ENCODE measurements at places on chromosomes 5 and 9. TPM values are rescaled to one million over a fixed set of nuclear protein-coding genes. Genes with fewer than 3 reads are reported as not detected.

- peak; percentile 48 for DNase-seq
Measured at GRCh38 chr5:16934123-16934522, 2.0 kb downstream of the MYO10 start.

DNA sequence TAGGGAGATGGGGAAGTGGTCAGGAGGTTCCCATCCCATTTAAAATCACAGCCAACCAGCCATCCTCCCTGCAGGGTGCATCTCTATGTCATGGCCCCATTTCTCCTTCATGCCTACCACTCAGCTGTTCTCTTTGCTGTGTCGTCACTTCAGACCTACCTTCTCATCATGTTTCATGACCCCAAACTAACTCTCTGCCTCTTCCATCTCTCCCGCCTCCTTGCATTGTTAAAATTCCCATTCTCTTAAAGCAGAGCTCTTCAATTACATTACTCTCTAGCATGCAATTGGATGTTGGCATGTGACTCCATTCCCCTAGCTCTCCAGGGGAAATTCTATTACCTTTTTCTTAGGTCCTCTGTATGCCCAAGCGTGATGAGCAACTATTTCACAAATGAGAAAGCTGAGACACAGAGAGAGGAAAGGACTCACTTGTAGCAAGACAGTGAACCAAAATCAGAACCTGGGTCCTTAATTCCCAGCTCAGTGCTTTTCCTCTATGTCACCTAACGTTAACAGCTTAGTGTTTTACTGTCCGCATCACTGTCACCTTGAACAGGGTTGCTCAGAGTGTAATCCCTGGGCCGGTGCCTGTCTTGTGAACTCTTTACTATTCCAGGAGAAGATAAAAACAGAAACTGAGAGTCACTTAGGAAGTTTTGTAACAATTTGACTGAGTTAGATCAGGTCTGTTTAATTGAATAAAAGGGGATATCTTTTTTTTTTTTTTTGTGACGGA, 28.1 kb downstream of the PDE6A start:
- DNase-seq, result no peak

DNA sequence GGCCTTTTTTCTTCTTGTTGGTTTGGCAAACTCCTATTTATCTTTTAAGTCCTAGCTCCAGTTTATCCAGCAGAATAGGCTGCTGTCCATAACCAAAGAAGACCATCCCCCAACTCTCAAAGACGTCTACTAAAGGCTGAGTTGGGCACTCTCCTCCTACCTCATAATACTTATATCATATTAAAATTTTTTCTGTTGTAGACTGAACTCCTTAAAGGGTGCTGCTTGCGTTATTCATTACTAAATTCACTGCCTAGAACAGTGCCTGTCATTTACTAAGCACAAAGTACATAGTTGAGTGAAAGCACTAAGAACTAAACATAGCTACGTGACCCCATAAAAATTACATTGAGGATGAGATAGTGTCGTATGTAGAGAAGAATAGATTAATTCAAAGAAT, 21.7 kb downstream of the DCP2 start:
- DNase-seq, result no peak

DNA sequence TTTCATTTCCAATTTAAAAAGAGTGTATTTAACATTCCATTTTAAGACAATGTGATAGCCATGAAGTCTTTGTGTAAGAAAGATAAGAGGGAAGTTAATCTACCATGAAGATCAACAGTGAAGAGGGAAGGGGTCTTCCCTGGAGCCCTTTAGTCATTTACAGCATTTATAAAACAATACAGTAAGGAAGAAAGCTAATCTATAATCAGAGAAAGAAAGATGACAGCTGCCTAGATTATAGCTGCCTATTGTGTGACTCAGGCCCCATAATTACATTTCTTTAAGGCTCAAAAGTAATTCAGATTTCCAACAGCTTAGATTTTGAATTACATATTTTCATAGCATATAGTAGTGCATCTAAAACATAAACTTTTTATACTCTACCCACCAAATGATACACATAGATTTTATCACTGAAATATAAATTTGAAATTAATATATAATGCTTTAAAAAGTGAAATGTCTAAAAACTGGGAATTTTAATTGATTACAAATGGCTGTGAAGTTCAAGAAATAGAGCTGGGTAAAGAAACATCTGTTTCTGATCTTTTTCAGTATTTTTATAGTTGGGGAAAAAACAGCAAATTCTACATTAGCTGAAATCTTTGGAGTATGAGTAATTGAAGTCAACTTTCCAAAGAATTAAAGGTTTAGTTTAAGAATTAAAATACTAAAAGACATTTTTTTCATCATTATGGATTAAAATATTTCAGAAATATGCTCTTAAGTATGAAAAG, 89.6 kb downstream of the RIC1 start:
- DNase-seq, result no peak

The FBXL7 gene
- not detected for total RNA-seq

The MAPK9 gene
- 42.6 TPM for total RNA-seq

GRCh38 chr5:107700481-107700880, 29.7 kb upstream of the EFNA5 start:
- no peak for DNase-seq

GRCh38 chr5:119218830-119219782, 136.7 kb upstream of the TNFAIP8 start:
- no peak for DNase-seq

The SPAAR gene
- total RNA-seq, result not detected

The NADK2 gene
- total RNA-seq, result 11.0 TPM

DNA sequence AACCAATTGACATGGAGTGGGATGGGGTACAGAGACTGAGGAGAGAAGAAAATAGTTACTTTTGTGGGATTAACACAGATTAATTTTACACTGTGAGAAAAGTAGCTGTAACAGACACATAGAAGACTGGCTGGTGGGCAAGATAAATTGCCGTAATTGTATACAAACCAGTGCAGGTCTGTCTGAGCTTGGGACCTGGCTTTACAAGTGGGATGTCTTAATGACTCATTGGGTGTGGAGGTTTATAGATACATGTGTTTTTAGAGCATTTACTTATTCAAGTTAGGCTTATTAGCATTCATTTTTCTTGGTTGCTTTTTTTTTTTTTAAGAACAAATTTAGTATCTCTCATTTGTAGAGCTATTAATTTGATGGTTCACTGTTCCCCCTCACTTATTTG, 37.5 kb downstream of the SLC44A1 start:
- no peak for DNase-seq

- DNase-seq, result no peak
Measured at GRCh38 chr5:88393042-88393441, 124.4 kb upstream of the TMEM161B start.

The NUTM2F gene
- not detected for total RNA-seq

The ABITRAM gene
- total RNA-seq, result 9.2 TPM

GRCh38 chr5:42807722-42808447, 3.8 kb downstream of the SELENOP start:
- DNase-seq, result no peak

- DNase-seq, result no peak
Measured at GRCh38 chr5:58754250-58754649, 171.4 kb downstream of the RAB3C start.

- no peak for DNase-seq
Measured at GRCh38 chr5:92907938-92908606, 672.9 kb downstream of the NR2F1-AS1 start.

The CDH10 gene
- total RNA-seq, result not detected

The ANKRD55 gene
- 0.52 TPM for total RNA-seq

The ZNF454 gene
- not detected for total RNA-seq

The C9orf43 gene
- total RNA-seq, result 0.34 TPM

The URM1 gene
- 78.9 TPM for total RNA-seq

The CORO2A gene
- total RNA-seq, result 9.2 TPM

Measured in activated CD8-positive, alpha-beta T cell treated with anti-CD3 and anti-CD28 coated beads, Interleukin-2, amount 10 ng/mL, durations not matched to agents 7 days and 5 days (primary cell).